ENCODE measurements at places on chromosomes 6 and 20.

- DNase-seq, result no peak
Measured at GRCh38 chr6:144150710-144151657, 667 bp downstream of the STX11 start.

DNA sequence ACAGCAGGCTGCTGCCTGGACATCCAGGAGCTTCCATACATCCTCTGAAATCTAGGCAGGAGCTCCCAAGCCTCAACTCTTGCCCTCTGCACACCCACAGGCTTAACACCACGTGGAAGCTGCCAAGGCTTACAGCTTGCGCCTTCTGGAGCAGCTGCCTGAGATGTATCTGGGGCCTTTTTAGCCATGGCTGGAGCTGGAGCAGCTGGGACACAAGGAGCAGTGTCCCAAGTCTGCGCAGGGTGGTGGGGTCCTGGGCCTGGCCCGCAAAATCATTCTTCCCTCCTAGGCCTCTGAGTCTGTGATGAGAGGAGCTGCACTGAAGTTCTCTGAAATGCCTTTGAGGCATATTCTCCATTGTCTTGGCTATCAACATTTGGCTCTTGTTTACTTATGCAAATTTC is 255.0 kb downstream of the DLL1 start:
- no peak for DNase-seq

DNA sequence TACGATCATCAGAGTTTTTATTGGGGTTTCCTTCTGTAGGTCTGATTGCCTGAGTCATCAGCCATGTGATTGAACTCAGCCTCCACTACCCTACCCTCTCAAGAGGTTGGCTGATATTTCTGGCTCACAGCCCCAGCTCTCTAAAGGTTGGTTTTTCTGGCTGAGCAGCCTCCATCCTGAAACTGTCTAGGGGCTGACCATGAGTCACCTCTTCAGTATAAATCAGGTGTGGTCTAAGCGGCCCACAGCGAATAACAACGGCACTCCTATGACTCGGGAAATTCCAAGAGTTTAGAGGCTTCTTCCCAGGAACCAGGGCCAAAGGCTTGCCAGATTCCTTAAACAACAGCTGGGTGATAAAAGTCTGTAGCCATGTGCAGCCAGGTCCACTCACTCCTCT is 115.5 kb downstream of the SOD2 start:
- no peak for DNase-seq

DNA sequence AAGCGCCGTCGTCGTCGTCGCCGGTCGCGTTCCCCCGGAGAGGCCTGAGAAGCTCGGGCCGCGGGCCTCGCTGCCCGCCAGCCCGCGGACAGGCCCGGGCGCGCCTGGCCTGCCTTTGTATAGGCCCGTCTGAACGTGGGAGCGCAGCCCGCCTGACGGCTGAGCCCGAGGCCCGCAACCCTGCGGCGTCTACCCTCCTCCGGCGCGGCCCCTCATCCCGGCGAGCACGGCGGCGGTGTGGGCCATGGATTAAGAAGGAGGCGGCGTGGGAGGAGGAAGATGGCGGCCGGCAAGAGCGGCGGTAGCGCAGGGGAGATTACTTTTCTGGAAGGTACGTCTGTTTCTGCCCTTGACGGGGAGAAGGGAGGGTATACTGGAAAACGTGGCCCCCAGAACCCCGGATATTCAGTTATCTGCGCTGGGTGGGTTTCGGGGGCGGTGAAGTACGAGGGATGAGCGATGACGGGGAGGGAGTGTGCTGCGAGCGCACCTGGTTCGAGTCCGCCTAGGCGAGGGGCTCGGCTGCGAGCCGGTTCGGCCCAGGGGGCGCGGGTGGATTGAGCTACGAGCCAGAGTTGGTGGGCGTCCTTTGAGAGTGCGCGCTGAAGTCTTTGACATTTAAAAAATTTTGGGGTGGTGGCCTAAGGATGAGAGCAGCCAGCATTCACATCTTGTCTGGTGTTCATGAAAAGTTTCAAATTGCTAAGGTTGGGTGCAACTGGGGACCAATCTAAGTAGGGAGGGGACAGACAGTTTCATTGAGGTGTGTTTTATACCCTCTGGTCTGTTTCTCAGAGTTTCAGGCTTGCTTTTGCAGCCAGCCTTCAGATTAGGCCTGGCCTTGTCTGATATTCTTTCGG is 796 bp downstream of the SENP6 start:
- DNase-seq, result peak; percentile 30

DNA sequence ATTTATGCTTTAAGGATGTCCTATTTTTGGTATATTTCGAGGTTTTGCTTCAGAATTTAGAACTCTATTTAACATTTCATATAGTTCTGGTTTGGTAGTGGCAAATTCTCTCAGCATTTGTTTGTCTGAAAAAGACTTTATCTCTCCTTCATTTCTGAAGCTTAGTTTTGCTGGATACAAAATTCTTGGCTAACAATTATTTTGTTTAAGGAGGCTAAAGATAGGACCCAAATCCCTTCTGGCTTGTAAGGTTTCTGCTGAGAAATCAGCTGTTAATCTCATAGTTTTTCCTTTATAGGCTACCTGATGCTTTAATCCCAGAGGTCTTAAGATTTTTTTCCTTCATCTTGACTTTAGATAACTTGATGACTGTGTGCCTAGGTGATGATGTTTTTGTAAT is 162.7 kb upstream of the B3GAT2 start:
- no peak for DNase-seq

DNA sequence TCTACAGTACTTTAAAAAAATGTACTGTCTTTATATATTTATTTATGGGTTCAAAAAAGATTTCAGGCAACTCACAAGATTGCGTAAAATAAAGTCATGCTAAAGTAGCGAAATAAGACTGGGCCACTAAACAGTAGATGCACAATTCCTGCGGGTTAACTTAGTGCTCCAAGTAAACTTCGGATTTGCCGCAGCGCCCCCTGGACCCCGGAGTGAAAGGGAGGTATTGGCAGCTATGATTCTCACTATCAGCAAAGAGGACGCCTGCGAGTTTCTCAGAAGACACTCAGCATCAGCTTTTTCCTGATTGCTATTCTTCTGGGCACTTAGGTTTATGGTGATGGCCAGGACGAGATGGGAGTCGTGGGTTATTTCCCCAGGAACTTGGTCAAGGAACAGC is 1.4 kb downstream of the OTOR start:
- no peak for DNase-seq

DNA sequence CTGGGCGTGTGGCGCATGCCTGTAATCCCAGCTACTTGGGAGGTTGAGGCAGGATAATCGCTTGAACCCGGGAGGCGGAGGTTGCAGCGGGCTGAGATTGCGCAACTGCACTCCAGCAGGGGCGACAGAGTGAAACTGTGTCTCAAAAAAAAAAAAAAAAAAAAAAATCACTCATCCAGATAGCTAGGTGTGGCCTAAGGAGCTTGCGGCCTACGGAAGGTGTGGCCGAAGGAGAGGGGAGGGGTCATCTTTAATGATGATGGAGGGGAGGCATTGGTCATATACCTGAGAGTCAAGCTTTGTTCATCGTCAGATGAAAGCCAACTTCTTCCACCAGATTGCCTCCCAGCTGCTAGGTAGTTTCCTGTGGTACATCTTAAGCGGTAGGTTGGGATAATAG is 801 bp upstream of the PPARD start:
- DNase-seq, result no peak

DNA sequence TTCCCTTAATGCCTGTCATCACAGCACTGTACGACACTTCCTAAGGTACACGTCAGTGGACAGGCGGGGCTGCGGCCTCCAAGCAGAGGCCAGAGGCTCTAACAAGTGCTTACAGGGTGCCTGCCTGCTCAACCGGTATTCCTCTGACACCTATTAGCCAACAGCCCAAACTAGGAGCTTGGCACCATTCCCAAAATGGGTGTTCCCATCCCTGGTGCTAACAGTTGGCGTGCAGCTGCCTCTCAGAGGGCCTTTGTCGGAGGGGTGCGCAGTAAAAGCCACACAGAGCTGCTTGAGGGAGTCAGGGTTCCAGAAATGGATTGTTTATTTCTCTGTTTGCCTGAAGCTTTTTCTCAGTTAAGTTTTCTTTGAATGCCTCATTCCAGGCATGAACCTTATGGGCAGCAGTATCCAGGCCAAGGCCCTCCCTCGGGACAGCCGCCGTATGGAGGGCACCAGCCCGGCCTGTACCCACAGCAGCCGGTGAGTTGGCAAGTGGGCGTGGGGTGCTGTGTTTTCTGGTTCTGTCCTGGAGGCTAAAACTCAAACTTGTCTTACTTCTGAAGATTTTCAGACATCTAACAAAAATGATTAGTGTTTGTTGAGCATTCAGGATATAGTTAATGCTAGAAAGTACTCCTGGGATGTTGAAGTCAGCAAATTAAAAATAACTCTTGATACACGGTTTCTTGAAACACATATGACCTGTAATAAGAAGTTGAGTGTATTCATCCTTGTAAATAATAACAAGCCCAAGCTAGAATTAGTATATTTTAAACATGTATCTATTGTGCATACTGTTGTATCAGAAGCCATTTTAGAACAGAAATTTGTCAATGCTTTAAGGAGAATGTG is 124.7 kb downstream of the TMEM242 start:
- peak; percentile 48 for DNase-seq

GRCh38 chr20:32986331-32986966 is 17.8 kb downstream of the SUN5 start:
- DNase-seq, result no peak

DNA sequence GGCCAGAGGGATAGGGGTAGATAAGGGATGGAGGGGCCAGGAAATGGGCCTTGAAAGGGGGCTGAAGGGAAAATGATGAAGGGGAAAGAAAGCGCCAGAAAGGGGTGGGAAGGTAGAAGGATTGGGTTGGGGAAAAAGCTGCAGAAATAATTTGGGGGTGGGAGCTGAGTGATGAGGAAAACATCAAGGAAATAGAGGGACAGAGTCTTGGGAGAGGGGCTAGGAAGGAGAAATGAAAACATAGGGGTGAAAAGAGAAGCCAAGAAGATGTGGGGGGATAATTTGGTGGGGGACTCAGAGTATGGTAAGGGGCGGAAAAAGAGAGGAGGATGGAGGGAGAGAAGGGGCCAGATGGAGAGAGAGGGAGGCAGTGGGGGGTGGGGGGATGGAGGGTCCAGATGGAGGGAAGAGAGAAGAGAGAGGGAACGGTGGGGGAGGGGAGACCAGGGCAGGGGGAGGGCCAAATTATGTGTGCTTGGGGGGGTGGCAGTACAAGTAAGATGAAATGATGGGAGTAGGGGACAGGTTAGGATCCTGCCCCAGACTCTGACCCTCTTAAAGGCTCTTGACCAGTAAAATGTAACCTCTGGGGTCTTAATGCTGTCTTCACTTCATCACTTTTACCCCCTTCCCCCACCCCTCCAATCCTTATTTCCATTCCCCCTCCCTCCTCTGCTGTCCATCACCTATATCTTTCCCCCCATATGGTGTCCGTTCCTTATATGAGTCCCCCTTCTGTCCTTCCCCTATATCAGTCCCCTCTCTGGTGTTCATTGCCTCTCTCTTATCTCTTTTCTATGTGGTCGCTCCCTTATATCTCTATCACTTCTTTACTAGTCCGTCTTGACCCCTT is 852 bp downstream of the SYNGAP1 start:
- no peak for DNase-seq

DNA sequence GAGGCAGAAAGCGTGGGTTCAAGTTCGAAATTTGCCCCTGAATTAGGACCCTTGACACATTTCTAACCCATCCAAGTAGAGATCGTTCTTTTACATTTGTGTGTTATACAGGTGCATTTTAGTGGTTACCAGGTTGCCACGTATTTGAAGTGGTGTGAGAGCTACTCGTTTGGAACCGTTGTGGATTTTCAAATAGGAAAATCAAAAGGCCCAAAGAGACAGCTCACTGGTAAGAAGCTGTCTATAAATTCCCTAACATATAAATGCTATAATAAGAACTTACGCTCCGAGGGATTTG is 1.6 kb upstream of the REV3L start:
- peak; percentile 11 for DNase-seq

DNA sequence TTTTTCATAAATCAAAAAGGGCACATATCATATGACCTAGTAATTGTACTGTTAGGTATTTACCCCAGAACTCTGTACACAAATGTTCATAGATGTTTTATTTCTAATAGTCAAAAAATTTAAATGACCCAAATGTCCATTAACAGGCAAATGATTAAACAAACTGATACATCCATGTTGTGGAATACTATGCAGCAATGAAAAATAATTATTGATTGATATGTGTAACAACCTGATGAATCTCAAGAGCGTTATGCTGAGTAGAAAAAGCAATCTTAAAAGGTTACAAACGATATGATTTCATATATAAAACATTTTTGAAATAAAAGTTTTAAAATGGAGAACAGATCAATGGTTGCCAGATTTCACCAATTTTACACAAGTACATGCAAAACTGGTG is 18.1 kb downstream of the HTR1B start:
- no peak for DNase-seq

DNA sequence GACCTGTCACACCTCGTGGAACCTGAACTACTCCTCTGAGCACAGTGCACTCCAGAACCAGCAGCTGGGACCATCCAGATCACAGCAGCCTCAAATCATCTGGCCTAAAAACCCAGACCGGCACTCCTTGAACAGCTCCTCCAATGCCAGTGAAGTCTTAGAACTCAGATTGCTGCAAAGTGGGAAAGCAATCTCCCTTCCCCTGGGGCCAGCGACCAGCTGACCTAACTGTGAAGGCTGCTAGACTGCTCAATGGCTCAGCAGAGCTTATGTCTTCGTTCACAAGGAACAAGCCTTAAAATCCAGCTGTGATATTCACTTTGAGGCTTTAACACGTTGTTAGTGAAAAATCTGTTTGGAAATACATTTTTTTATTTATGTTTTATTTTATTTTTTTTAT is 243.2 kb downstream of the ANKRD60 start:
- DNase-seq, result no peak

- DNase-seq, result no peak
Measured at GRCh38 chr20:20680991-20681508, 31.4 kb downstream of the RALGAPA2 start.

- DNase-seq, result no peak
Measured at GRCh38 chr6:149754548-149754947, 5.0 kb downstream of the PCMT1 start.

GRCh38 chr6:25942561-25943147 is 12.2 kb upstream of the SLC17A2 start:
- DNase-seq, result peak; percentile 0

GRCh38 chr6:89989742-89990141 is 95.5 kb downstream of the GJA10 start:
- DNase-seq, result no peak

- DNase-seq, result no peak
Measured at GRCh38 chr6:21804941-21805610, 211.5 kb downstream of the SOX4 start.

DNA sequence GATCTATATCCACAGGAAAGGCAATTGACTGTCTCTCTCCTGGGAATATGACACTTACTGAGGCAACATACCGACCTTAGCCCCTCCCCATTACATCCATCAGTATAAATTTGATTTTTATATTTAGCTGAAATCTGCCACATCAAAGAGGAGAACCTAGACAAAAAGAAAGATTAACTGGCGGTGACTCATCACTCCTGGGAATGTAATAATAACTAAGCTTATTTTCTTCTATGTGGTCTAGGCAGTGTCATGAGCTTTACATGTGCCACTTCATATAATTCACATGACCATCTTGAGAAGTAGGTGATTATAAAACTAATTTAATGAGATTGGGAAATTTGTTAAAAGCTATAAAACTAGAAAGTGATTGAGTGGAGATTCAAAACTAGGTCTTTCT is 520.0 kb upstream of the HS3ST5 start:
- DNase-seq, result no peak

Measured in NCI-H187 (cell line).